ENCODE measurements at places on chromosomes 16 and 17. TPM values are rescaled to one million over a fixed set of nuclear protein-coding genes. Genes with fewer than 3 reads are reported as not detected.

GRCh38 chr16:89274561-89275283 is 57.2 kb downstream of the ZNF778 start:
- peaks cover 18% of the 10 kb centered on the region for H3K36me3 ChIP-seq
- no peak overlapping the region for H3K4me3 ChIP-seq
- DNase-seq: peak; percentile 94
- H3K27ac ChIP-seq: no peak overlapping the region
- peaks cover 5% of the 10 kb centered on the region for H3K4me1 ChIP-seq
- H3K27me3 ChIP-seq: no peaks in the 10 kb centered on the region

Gene TEX14
- 0.41 TPM for polyA plus RNA-seq

Gene BCO1
- polyA plus RNA-seq: 1.4 TPM

- no peaks in the 10 kb centered on the region for H3K36me3 ChIP-seq
- no peak overlapping the region for H3K4me3 ChIP-seq
- no peak for DNase-seq
- no peak overlapping the region for H3K27ac ChIP-seq
These were observed 21.2 kb downstream of the CNGB1 start for GRCh38 chr16:57949595-57950238.

Measured in small intestine (tissue), 16 donors.